ENCODE measurements at places on chromosomes 7 and 10. TPM values are rescaled to one million over a fixed set of nuclear protein-coding genes. Genes with fewer than 3 reads are reported as not detected.

UBE2D4 gene
- 18.7 TPM for polyA plus RNA-seq

RELN gene
- polyA plus RNA-seq: 9.0 TPM

MTPN gene
- 150 TPM for polyA plus RNA-seq

SPDYE6 gene
- polyA plus RNA-seq: 0.16 TPM

FFAR4 gene
- not detected for polyA plus RNA-seq

MEIG1 gene
- 2.2 TPM for polyA plus RNA-seq

DOCK4 gene
- 26.1 TPM for polyA plus RNA-seq

BICC1 gene
- 90.2 TPM for polyA plus RNA-seq

CLDN15 gene
- 9.5 TPM for polyA plus RNA-seq

COL17A1 gene
- polyA plus RNA-seq: 0.56 TPM

TMEM26 gene
- polyA plus RNA-seq: 8.5 TPM

CLRN3 gene
- 14.4 TPM for polyA plus RNA-seq

MET gene
- polyA plus RNA-seq: 46.1 TPM

SAP25 gene
- polyA plus RNA-seq: 2.4 TPM

KCNMA1 gene
- 4.9 TPM for polyA plus RNA-seq

ACTL6B gene
- polyA plus RNA-seq: 0.19 TPM

CNOT4 gene
- polyA plus RNA-seq: 40.1 TPM

NEBL gene
- 25.4 TPM for polyA plus RNA-seq

NANOS1 gene
- polyA plus RNA-seq: 4.0 TPM

LOXL4 gene
- polyA plus RNA-seq: 4.3 TPM

MACROH2A2 gene
- 39.8 TPM for polyA plus RNA-seq

GPR85 gene
- 0.89 TPM for polyA plus RNA-seq

CYP2C18 gene
- polyA plus RNA-seq: not detected

AKR1C3 gene
- 46.3 TPM for polyA plus RNA-seq

COL1A2 gene
- polyA plus RNA-seq: 1,292 TPM

CALHM3 gene
- polyA plus RNA-seq: not detected

SPDYE11 gene
- polyA plus RNA-seq: 0.57 TPM

SAMD9 gene
- polyA plus RNA-seq: 8.7 TPM

IL2RA gene
- polyA plus RNA-seq: not detected

ITPRID1 gene
- polyA plus RNA-seq: 0.18 TPM

POLR2J3 gene
- 82.9 TPM for polyA plus RNA-seq

CTNNA3 gene
- 1.0 TPM for polyA plus RNA-seq

TMEM196 gene
- 0.52 TPM for polyA plus RNA-seq

ZNF239 gene
- polyA plus RNA-seq: 13.0 TPM

ZNF853 gene
- polyA plus RNA-seq: 14.8 TPM

ICA1 gene
- polyA plus RNA-seq: 5.5 TPM

TMEM139 gene
- 2.7 TPM for polyA plus RNA-seq

SYCE1 gene
- 0.20 TPM for polyA plus RNA-seq

CPSF4 gene
- 24.0 TPM for polyA plus RNA-seq

DYNC1I1 gene
- polyA plus RNA-seq: 0.55 TPM

SUPV3L1 gene
- 32.8 TPM for polyA plus RNA-seq

PIP gene
- not detected for polyA plus RNA-seq

HOGA1 gene
- 49.9 TPM for polyA plus RNA-seq

C7orf33 gene
- not detected for polyA plus RNA-seq

TMEM236 gene
- polyA plus RNA-seq: 0.16 TPM

OR2A7 gene
- polyA plus RNA-seq: 12.7 TPM

OPN1SW gene
- 1.8 TPM for polyA plus RNA-seq

BMPR1A gene
- polyA plus RNA-seq: 89.4 TPM

CREB5 gene
- polyA plus RNA-seq: 14.8 TPM

PDZD8 gene
- polyA plus RNA-seq: 46.5 TPM

GBX1 gene
- polyA plus RNA-seq: 0.34 TPM

ERVW-1 gene
- 2.1 TPM for polyA plus RNA-seq
